ENCODE measurements at places on chromosomes 5 and 9.

DNA sequence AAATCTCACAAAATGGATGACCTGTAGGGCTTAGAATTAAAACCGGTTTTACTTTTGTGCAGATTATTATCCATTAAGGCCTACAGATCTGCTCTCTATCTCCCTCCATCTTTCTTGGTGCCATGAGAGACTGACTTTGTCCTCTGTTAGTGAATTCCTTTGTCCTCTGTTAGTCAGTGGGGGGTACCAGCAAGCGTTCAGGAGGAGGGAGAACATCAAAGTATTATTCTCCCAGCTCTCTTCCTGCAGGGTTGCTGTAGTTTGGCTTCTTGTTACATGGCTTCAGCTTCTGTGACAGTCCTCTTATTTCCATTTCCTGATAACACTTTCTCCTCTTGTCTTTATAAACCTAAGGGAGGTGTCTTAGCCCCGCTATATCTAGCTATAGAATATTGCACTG lies 850.5 kb upstream of the SEMA6A start:
- DNase-seq: no peak

- no peak for DNase-seq
Observed at GRCh38 chr9:128371630-128372117, 500 bp downstream of the URM1 start.

DNA sequence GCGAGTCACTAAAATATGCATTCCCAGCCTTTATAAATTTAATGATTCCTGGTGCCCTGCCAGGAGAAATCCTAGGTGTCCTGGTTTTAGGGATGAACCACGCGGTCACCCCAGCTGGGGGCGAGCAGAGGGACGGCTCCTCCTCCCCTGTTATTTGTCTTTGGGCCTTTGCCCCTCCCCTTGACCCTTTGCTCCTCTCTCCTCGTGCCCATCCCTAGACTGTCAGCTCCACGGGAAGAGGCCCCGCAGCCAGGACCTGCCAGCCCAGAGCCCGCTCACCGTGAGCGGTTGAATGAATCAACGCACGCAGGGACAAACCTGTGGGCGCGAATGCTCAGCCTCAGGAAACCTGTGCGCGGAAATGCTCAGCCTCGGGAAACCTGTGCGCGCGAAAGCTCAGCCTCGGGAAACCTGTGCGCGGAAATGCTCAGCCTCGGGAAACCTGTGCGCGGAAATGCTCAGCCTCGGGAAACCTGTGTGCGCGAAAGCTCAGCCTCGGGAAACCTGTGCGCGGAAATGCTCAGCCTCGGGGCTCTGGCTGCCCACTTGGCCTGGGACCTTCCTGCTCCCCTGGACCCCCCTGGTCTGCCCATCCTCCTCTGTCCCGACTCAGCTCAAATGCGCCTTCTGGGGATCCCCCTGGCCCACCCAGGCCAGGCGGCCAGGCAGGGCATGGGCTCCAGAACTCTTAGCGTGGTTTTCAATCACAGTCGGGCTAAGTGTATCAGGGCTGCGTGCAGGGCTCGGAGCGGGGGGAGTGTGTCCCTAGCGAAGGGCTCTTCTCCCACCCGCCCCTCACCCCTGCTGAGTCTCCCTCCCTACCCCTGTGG lies 140.5 kb upstream of the COL5A1 start:
- DNase-seq: no peak

GRCh38 chr5:172407822-172408221 lies 46.5 kb downstream of the SH3PXD2B start:
- no peak for DNase-seq

- no peak for DNase-seq
Observed at GRCh38 chr5:1733369-1733768, 66.3 kb downstream of the MRPL36 start.
